ENCODE measurements at places on chromosomes 2 and 18.

DNA sequence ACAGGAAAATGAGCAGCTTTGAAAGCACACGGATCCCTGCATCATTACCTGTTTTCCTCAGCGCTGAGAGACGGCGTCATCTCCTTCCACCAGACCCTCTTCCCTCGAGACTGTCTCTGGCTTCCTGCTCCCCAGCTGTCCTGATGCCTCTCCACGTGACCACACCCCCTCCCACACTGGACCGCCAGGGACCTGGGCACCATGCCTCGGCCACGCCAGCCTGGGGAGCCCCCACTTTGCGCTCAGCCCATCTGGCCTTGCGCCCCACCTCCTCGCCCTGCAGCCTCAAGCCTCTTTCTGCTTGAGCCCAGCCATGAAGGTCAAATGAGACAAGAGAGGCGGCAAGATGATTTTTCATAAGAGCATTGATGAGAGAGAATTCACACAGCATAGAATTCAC is 66.0 kb upstream of the ACKR3 start:
- no peak for DNase-seq

- DNase-seq = no peak
These were observed 13.9 kb upstream of the KYNU start for GRCh38 chr2:142863485-142863961.

GRCh38 chr2:183264890-183265535 is 140.8 kb downstream of the NUP35 start:
- DNase-seq = no peak

- DNase-seq = no peak
These were observed 56.1 kb downstream of the RHBDD1 start for GRCh38 chr2:226891780-226892590.

GRCh38 chr2:72892506-72893173 is 5.4 kb downstream of the SPR start:
- DNase-seq = peak; percentile 50

GRCh38 chr18:58699551-58699950 is 28.3 kb downstream of the MALT1 start:
- DNase-seq = no peak

GRCh38 chr2:120513776-120514357 is 167.9 kb downstream of the INHBB start:
- no peak for DNase-seq

- no peak for DNase-seq
These were observed 119.6 kb downstream of the NFATC1 start for GRCh38 chr18:79515331-79515730.
